ENCODE measurements at places on chromosomes 7 and 10. TPM values are rescaled to one million over a fixed set of nuclear protein-coding genes. Genes with fewer than 3 reads are reported as not detected.

Gene REPIN1
- total RNA-seq = 59.1 TPM

Gene WDR91
- total RNA-seq = 19.4 TPM

Gene LYZL2
- total RNA-seq = not detected

Gene HOXA4
- not detected for total RNA-seq

Gene DOCK1
- total RNA-seq = 0.73 TPM

Gene DNTT
- not detected for total RNA-seq

Gene GRIFIN
- not detected for total RNA-seq

Gene LIPJ
- total RNA-seq = not detected

Gene NUTM2E
- total RNA-seq = not detected

Gene BPGM
- 23.7 TPM for total RNA-seq

Gene HSPA12A
- total RNA-seq = 0.05 TPM

Gene NEBL
- total RNA-seq = not detected

Gene ACSM6
- total RNA-seq = not detected

Gene CDHR1
- 0.07 TPM for total RNA-seq

Gene TMEM26
- not detected for total RNA-seq

Gene CC2D2B
- total RNA-seq = 0.76 TPM

Gene LRRC18
- not detected for total RNA-seq

Gene MMP21
- total RNA-seq = 0.24 TPM

Gene PRSS37
- total RNA-seq = not detected

Gene TLX1
- not detected for total RNA-seq

Gene LIPN
- total RNA-seq = not detected

Gene OPN4
- total RNA-seq = not detected

Gene TDRD1
- 0.10 TPM for total RNA-seq

Gene SH2D4B
- 0.17 TPM for total RNA-seq

Gene EMX2
- not detected for total RNA-seq

Gene SPDYE9
- not detected for total RNA-seq

Gene RPEL1
- total RNA-seq = not detected

Gene GATA3
- 59.5 TPM for total RNA-seq

Gene C10orf53
- not detected for total RNA-seq

Gene LOXL4
- not detected for total RNA-seq

Gene ATP6V0A4
- total RNA-seq = 0.66 TPM

Gene CYP2C18
- total RNA-seq = not detected

Gene HSPA14
- total RNA-seq = 23.2 TPM

Gene KCNIP2
- 3.4 TPM for total RNA-seq

Gene MARCHF5
- 33.3 TPM for total RNA-seq

Gene ITGB8
- not detected for total RNA-seq

Gene FKBP6
- total RNA-seq = not detected

Gene RAPGEF5
- 0.17 TPM for total RNA-seq

Gene CALML3
- total RNA-seq = not detected

Gene HOXA3
- not detected for total RNA-seq

Gene NPTX2
- not detected for total RNA-seq

Gene GPC2
- 5.6 TPM for total RNA-seq

Gene GBX1
- total RNA-seq = not detected

Gene DGKI
- total RNA-seq = 3.4 TPM

Gene RARRES2
- not detected for total RNA-seq

Gene IKZF1
- 537 TPM for total RNA-seq

Gene GRID1
- total RNA-seq = not detected

Gene RBP3
- not detected for total RNA-seq

Gene PIK3AP1
- total RNA-seq = 6.3 TPM

Gene ACTA2
- total RNA-seq = 8.8 TPM

Gene TMEM229A
- total RNA-seq = not detected

Gene SLC26A4
- 17.4 TPM for total RNA-seq

Gene PAX2
- total RNA-seq = not detected

Gene NAT16
- total RNA-seq = not detected

Gene POT1
- total RNA-seq = 27.1 TPM

Gene MYOF
- 1.8 TPM for total RNA-seq

Gene ZNF33B
- total RNA-seq = 23.3 TPM

Measured in T-helper 1 cell treated with Interleukin-12 subunit alpha and Interleukin-12 subunit beta and Interleukin-4 antibody, amounts not matched to agents 30 ng/mL and 1 ng/mL, for 36 hours (primary cell).